K562 (cell line): ENCODE measurements at places on chromosomes 5 and 9. TPM values are rescaled to one million over a fixed set of nuclear protein-coding genes. Genes with fewer than 3 reads are reported as not detected.

SPATA31E1 gene
- polyA plus RNA-seq, result not detected in 2 replicates

DNA sequence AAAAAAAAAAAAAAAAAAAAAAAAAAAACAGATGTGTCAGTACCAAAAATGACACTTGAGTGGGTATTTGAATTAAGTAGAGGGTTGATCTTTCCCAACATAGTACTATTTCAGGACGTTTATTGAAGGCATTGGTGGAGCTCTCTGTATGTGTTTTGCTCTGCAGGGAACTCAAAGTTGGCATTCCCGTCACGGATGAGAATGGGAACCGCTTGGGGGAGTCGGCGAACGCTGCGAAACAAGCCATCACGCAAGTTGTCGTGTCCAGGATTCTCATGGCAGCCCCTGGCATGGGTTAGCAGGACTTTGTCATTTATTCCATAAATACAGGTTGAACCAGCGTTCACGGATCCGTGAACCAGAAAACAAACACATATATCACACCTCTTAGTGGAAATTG is 34.9 kb downstream of the SFXN1 start:
- no peak for DNase-seq

DNA sequence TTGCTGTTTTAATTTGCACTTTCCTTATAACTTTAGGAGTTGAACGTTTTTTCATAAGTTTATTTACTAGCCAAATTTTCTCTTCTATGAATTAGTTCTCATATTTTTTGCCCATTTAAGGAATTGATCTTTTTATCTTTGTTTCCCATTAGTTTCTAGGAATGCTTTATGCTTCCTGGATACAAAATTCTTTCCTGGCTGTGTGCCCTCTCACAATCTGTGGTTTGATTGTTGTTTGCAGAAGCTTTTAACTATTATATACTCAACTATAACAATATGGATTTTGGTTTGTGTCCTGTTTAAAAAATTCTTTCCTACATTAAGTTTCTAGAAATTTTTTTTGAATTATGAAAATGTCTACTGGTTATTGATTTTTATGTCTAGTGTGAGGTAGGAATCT is 206.3 kb downstream of the CSNK1G3 start:
- DNase-seq, result no peak

GRCh38 chr5:44495280-44495679 is 106.1 kb upstream of the FGF10 start:
- no peak for DNase-seq

DNA sequence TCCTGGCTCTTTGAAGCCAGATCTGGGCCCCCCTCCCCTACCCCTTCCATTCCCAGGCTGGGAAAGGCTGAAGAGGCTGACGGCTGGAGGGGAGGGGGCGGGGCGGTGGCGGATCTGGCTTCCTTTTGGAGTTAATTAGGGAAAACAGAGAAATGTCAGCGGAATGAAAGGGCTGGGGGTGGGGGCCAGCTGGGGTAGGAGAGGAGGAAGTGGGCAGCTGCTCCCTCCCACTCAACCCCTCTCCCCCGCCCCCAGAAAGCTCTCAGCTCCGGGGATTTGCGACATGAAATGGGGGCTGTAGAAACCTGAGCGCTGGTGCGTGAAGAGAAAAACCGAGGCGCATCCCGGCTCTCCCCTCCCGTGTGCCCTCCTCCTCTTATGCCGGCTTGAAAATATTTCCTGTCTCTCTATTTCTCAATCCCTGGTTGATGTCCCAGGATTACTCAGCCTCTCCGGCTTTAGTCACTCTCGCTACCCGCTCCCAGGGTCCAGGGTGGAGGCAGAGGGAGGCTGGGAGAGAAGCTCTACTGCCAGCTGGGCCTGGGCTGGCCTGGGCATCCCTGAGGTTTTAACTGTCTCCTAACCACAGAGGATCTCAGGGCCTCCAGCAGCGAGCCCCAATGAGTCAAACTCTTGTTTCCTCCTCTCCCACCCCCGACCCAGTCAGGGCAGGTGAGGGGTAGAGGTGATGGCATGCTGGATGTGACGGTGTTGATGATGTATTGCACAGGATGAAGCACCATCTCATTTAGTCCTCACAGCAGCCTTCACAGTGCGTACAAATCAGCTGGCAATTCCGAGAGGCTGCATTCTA is 20.1 kb downstream of the PCDHGC5 start:
- no peak for DNase-seq
